AG04450 (cell line): ENCODE measurements at places on chromosomes 4 and X.
A peak's percentile ranks its signal among the peaks of the same experiment; 100 is the strongest.

GRCh38 chr4:61293707-61294400 is 93.7 kb downstream of the ADGRL3 start:
- no peak for DNase-seq

DNA sequence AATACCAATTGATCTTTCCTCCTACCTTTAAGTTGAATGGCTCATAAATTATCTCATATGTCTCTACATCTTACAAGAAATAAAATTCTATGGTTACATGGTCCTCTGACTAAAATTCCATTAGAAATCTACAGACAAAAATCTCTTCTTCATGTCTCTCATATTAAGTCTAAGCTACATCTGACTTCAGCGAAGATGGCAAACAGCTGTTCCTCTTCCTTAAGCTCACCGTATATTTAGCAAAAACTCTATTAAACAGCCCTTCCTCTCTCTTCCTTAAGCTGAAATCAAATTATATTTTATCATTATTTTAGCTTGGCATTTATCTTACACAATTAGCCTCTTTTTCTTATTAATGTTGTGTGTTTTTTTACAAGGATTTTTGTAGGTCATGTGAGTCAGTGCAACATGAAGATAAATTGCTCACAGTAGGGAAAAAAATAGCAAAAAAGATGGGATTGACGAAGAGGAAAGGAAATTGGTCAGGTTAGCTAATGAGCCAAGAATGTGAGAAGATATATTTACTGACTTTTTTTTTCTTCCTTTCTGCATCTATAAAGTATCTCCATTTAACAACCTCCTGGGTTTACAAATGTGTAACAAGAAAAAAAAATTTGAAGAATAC is 2412.8 kb downstream of the ARAP2 start:
- DNase-seq, result no peak

DNA sequence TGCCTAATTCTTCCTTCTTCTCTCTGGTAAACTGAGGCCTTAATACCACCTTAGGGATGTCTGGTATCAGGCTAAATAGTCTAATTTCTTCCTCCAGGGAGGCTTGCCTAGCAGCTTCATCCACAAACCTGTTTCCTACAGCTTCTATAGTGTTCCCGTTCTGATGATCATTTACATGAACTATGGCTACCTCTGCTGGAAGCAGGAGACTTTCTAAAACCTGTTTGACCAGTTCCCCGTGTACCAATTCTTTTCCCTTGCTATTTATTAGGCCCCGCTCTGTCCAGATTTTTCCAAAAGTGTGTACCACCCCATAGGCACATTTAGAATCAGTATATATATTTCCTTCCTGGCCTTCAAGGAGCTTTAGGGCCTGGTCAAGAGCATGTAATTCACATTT is 5.8 kb upstream of the USP38 start:
- no peak for DNase-seq

DNA sequence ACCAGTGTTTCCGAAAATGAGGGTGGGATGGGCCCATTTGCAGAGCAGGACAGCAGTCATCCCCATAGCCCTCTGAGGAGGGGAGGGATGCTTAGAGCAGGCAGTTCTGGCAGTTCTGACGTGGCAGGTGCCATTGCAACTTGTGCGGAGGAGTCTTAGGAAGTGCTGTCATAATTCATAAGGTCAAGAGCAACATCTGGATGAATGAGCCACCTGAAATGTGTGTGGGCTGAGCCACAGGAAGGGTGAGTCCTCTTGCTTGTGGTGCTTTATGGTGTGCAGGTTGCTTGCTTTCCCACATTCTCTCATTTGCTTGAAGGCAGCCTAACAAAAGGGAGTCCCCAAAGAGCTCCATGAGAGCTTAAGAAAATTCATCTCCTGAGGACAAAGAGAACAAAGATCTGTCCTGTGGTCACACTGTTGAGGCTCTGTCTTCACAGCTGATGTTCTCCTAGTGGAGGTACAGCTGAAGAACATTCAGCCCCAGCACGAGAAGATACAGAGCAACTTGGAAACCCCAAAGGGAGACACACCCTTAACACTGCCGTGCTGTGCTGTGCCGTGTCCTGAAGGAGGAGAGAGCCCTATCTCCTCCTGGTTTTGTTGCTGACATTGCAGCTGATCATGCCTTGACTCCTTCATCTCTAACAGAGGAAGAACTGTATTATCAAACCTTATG is 60.3 kb downstream of the DLG3 start:
- DNase-seq, result no peak

DNA sequence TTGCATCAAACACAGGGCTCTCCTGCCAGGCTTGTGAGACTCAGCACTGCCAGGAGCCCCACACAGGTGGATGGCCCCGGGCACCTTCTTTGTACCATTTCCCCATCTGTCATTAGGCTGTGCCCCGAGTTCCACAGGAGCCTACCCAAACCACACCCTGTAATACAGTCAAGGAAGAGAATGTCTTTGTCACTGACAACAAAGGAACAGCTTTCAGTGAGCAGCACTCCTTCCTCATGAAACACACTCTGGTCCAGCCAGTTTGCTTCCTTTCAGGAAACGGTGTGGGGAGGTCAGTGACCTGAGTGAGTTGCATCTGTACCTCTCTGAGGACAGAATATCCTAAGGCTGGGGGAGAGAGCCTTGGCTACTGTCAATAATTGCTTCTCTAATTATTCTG is 53.7 kb downstream of the LNX1 start:
- DNase-seq, result no peak

GRCh38 chrX:38437093-38437492 is 84.7 kb downstream of the OTC start:
- no peak for DNase-seq

DNA sequence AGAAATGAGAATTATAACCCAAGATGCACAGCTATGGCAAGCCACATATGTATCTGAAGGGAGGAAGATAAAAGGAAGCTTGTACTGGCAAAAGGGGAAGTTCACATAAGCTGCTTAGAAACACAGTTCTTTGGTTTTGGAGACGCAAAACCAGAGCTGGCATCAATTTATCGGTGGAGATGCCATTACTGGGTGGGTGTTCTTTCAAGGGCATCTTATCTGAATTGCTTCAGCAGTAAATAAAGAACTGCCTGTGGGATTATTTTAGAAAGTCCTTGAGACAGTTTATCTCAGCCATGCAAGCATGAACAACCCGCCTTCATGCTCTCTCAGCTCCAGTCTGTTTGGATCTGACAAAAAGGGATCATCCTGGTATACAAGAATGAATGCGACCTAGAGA is 60.8 kb downstream of the DDX60 start:
- no peak for DNase-seq

DNA sequence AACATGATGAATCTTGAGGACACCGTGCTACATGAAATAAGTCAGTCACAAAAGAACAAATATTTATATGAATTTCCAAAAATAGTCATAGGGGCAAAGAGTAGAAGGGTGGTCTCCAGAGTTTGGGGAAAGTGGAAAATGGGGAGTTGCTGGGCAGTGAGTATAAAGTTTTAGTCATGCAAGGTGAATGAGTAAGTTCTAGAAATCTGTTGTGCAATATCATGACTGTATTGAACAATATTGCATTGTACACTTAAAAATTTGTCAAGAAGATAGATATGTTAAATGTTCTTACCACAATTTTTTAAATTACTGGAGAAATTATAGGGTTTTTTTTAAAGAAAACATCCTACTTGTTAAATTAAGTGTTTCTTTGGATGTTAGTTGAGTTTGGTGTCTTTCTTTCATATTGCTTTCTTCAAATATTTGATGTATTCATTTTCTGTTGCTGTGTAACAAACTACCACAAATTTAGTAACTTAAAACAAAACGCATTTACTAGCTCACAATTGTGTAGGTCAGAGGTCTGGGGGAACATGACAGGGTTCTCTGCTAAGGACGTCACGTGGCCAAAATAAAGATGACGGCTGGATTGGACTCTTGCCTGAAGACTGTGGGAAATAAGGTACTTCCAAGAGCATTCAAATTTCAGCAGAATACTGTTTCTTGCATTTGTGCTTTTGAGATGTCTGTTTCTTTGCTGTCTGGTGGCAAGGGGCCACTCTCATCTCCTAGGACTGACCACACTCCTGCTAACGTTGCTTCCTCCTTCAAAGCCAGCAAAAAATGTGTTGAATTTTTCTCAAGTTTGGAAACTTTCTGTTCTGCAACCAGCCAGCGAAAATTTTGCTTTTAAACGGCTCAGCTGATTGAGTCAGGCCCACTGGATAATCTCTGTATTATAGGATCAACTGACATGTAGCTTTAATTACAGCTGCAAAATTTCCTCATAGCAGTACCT is 76.7 kb downstream of the CPEB2 start:
- no peak for DNase-seq

- DNase-seq, result no peak
Measured at GRCh38 chrX:133005042-133005441, 46.6 kb upstream of the HS6ST2 start.

GRCh38 chrX:27565992-27566391 is 24.2 kb upstream of the DCAF8L2 start:
- peak; percentile 15 for DNase-seq

DNA sequence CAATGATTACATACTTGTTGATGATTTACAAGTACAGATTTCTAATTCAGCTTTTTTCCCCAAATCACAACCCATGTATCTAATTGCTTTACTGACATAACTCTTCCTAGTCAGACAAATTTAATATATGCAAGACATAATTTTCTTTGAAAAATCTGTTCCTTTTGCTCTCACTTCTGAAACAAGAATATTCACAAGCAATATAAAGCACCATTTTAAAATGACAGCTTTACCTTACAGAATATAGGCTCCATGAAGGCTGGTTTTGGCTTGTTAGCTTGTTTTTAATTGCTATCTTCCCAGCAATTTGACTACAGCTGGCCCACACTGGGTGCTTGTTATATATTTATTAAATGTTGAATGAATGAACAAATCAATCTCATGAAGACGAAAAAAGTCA is 24.5 kb downstream of the GPM6A start:
- no peak for DNase-seq

GRCh38 chr4:118281611-118282442 is 71.0 kb downstream of the PRSS12 start:
- no peak for DNase-seq

- DNase-seq, result no peak
Measured at GRCh38 chr4:6107114-6107791, 89.0 kb upstream of the C4orf50 start.

DNA sequence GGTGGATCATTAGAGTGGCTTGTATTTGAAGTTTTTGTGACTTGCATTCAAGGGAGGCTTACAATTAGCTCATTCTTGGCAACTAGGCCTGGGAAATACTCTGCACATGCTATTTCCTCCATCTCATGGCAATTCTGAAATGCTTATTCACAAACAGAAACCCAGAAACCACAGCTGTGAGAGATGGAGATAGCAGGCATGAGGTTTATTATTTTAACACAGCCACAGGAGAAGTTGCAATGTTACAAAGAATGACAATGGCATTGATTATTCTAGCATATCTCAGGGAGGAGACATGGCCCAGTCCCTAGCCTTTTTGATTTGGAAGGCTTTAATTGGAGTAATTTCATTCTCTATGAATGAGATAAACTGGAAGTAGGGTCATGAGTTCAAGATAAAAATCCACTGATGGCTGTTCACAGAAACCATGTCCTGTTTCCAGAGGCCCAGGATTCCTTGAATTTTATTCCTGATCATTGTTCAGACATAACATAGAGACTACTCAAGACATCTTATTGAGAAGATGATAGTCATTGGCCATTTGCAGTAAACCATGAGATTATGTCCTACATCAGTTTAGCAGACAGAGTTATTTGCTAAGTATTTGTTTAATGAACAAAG is 123.9 kb downstream of the MID1 start:
- DNase-seq, result peak; percentile 66

DNA sequence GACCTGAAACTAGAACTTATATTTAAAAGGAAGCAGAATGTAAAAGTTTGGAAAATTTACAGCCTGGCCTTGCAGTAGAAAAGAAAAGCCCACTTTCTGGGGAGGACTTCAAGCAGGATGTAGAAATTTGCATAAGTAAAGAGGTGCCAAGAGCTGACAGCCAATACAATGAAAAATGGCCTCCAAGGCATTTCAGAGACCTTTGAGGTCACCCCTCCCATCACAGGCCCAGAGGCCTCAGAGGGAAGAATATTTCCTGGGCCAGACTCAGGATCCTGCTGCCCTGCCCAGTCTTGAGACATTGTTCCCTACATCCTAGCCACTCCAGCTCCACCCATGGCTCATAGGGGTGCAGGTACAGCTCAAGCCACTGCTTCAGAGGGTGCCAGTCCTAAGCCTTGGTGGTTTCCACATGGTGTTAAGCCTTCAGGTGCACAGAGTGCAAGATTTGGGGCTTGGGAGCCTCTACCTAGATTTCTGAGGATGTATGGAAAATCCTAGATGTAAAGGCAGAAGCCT is 518.9 kb upstream of the INTU start:
- DNase-seq, result no peak

- peak; percentile 1 for DNase-seq
Measured at GRCh38 chr4:135354876-135355275, 1153.3 kb upstream of the PABPC4L start.

DNA sequence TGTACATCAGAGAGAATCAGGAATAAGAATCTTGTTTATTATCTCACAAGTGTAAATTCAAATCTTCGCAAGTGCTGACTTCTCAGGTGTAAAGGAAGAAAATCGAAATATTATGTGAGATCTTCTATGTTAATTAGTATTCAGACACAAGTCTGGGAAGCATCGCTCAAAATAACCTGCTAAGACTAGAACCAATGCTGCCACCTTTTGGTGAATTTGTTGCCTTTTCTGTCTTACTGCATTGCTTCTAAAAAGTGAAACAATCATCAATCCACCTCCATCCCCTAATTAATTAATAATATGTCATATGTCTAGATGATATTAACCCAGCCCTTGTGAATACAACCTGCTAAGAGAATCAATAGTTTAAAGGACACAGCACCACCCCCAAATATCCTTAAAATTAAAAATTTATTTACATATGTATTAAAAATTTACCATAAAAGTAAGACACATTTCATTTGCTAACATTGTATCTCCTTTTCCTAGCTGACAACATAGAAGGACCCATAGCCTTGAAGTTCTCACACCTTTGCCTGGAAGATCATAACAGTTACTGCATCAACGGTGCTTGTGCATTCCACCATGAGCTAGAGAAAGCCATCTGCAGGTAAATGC is 3.5 kb downstream of the EPGN start:
- DNase-seq, result peak; percentile 13

GRCh38 chrX:43552156-43552555 is 103.9 kb upstream of the MAOA start:
- no peak for DNase-seq

DNA sequence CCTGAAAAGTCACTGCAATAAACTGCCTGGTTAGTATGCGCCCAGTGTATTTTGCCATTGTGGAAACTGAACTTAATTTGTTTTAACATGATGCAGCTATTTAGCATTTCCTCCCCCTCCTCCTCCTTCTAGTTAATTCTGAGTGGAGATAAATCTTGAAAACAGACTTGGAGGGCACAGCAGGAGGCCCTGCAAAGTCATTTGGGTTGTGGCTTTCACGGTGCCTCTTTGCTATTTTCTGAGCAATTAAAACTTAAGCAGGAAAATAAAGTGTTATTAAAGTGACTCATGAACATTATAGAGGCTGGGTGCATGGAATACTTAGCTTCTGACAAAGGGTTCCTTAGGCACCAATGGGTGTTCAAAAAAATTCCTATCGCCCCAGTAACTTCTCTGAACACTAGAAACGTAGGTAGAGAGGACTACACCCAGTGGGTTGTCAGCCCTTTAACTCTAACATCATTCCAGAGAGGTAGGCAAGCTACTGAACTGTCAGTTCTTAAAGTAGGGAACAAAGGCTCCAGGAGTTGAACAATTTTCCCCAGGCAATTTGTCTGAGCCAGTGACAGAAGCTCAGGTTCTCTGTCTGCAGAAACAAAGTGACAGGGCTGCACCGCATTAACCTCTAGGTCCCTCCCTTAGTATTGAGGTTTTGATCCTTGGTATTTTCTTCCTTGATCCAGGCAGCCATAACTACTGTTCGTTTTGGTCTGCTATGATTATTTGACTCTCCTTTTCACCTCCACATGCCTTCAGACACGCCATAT is 158.3 kb upstream of the KIT start:
- no peak for DNase-seq
